ENCODE measurements at places on chromosomes 16 and 17.

- DNase-seq, result no peak
Measured at GRCh38 chr17:74862108-74862901, 2.6 kb upstream of the GRIN2C start.

DNA sequence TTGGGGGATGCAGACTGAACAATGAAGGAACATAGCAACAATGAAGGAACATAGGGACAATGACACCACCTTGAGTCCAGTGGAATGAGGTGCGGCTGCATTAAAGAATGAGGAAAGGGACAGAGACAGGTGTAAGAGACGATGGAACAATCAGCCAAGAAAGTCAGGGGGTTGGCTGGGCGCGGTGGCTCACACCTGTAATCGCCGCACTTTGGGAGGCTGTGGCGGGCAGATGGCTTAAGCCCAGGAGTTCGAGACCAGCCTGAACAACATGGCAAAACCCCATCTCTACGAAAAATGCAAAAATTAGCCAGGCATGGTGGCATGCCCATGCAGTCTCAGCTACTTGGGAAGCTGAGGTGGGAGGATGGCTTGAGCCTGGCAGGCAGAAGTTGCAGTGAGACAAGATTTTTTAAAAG lies 13.6 kb upstream of the CBFB start:
- no peak for DNase-seq

DNA sequence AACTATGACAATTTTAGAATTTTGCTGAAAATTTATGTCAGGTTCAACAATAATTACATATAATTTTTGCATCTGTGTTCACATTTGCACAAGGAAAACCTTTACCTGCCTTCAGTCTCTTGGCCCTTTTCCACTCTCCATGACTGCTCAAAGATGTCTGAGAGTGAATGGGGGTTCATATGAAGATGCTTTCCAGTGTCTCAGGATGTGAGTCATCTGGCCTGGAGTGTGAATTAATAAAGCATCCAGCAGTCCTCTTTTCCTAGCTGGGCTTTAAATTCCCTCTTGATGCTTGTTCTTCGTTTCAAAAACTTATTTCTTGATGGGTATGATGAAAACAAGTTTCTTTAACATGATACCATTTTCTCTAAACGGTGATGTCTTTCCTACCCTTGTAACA lies 99.9 kb downstream of the CDK5R1 start:
- no peak for DNase-seq

- no peak for DNase-seq
Measured at GRCh38 chr16:31183432-31184428, 3.8 kb downstream of the FUS start.

DNA sequence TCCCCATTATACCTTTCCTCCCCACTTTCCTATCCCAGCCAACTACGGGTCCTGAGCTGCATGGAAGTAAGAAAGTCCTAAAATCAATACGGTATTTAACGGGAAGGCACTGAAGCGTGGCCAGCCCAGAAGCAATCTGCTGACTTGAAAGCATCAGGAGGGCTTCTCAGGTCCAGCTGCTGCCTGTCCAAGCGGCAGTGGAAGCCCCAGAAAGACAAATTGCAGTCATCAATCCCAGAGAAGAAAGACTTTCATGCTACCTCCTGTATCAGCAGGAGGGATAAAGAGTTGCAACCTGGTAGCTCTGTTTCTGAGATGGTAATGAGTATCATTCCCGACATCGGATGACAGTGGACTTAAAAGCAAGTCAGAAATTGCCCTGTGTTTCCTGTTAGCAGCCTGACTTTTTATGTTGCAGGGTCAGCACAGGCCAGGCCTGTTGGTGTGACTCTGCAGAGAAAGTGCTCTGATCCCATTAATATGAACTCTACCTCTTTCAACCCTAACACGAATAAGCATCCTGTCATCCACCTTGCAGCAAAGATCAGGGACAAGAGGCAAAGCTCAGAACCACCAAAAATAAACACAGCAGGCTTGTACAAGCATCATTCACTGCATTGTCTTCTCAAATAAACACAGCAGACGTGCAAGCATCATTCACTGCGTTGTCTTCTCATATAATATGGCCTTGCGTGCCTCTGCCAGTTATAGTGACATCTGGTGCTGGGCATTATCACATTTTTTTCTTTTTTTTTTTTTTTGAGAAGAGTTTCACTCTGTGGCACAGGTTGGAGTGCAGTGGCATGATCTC lies 358.6 kb upstream of the CDH11 start:
- DNase-seq, result no peak

DNA sequence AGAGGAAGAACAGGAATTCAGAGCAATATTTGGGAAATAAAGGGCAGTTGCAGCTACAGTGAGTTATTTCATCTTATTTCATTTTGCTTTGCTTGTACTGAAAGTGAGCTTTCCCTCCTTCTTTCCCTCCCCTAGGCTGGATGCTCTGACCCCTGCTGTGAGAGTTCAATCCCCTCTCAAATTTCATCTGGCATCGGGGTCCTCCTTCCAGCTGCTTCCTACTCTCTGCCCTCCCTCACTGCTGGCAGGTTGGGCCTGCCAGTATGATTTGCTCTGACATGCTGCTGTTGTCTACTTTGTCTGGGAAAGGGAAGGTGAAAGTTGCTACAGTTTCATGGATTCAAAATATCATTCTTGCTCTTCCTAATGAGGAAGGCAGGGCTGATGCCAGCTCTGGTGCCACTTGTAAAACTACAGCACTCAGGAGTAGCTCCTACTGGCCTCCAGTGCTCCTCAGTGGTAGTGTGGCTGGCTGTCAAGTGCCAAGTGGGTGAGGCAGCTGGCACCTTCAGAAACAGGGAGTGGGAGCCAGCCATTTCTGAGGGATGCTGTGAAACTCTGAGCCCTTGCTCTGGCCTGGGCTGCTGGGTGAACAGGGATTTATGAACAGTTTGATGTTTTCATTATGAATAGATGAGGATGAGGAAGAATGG lies 408.6 kb downstream of the HAPSTR1 start:
- DNase-seq, result no peak

Data from retinal pigment epithelial cell (primary cell).